ENCODE measurements at places on chromosomes 7 and 10.

DNA sequence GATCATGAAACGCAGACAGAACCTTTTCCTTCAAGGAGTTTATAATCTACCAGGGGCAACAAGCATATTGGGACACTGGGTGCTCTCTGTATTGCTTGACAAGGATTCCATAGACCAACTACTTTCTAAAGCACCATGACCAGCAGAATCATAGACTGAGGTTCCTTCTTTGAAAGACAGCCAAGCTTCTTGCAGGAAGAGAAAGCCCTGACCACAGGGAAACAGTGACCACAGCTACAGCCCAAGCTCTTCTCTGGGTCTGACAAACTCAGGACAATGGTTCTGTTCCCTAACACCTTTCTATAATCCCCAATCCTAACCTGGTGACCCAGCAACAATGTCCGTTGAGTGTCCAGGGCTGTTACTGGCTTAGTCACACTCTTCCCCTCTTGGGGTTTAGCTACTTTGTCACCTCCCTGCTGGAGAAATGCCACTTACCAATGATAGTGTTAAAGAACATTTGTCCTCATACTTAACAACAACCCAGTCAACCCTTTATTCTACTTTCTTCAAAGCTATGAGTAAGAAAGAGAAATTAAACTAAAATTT is 155.7 kb downstream of the JAZF1 start:
- no peak for DNase-seq

DNA sequence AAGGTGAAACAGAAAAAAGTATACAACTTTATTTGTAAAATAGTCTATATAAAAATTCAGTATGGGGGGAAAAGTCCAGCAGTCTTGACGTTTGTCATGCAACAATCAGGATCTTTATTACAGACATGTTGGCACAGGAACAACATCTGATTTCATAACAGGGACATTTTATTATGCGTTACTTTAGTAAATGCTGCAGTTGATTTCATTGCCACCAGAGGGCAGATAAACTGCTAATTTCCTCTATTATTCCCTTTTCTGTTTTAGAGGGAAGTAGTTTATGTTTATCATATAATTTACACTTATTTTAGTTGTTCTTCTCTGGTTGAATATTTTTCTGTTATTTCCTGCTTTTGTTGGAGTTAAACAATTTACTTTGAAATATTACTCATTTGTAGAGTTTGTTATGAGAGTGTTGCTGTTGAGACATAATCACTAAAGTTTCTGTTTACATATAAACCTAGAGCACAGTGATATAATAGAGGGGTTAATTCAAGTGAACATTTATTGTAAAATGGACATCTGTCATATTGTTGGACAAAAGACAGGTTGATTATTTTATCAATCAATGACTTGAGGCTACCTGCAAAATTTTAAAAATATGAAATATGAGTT is 3.3 kb downstream of the PLXDC2 start:
- peak; percentile 54 for DNase-seq

DNA sequence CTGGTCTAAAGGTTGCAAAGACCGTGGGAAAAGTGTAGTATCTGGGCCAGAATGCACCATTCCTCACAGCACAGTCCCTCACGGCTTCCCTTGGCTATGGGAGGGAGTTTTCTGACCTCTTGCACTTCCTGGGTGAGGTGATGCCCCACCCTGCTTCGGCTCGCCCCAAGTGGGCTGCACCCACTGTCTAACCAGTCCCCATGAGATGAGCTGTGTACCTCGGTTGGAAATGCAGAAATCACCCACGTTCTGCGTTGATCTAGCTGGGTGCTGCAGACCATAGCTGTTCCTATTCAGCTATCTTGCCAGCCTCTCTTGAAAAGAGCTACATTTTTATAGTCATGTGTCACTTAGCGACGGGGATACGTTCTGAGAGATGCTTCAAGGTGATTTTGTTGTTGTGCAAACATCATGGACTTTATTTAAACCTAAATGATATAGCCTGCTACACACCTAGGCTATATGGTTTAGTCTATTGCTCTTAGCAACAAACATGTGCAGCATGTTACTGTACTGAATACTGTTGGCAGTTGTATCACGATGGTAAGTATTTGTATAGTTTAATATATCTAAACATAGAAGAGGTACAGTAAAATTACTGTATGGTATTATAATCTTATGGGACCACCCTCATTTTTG is 120.0 kb downstream of the PPP1R9A start:
- no peak for DNase-seq

DNA sequence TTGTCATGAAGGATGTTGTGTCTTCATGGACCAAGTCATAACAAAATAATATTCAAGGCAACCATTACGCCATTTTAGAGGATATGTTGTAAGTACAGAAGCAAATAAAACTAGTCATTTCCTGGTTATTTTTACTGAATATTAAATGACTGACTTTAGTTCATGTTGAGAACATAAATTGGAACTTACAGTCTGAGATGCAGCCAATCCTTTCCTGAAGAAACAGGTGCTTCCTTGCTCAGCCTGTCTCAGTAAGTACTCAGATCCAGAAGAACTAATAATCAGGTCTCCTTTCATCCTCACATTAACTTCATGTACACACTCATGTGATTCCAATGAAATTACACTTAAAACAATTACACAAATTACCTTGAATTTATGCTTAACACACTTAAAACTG is 12.3 kb downstream of the SEMA3A start:
- DNase-seq, result no peak

DNA sequence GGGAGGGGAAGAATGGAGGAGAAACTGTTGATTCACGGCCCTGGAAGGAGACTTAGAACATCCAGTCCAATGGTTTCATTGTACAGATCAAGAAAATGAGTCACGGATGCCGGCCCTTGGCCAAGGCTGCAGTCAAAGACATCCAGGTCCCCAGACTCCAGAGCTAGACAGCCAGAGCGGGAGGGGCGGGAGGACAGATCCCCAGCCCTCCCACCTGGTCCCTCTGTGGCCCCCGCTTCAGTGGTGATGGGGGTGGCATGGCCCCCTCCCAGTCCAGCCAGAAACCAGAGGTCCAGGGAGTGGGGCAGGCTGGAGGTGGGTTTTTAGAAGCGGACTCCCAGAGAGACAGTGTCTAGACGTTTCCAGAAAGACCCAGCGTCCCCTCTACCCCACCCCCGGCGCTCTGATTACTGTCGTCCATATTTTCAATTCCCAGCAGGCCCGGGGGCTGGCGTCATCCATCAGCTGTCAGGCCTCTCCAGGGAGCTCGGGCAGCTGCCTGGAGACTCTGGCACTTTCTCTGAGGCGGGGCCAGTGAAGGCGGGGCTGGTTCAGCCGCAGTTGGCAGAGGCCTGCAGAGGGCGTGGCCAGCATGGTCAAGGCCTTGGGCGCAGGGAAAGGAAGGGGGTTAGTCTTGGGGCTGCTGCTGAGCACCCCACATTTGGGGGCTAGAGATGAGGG is 8.0 kb upstream of the HSPB1 start:
- DNase-seq, result peak; percentile 72

DNA sequence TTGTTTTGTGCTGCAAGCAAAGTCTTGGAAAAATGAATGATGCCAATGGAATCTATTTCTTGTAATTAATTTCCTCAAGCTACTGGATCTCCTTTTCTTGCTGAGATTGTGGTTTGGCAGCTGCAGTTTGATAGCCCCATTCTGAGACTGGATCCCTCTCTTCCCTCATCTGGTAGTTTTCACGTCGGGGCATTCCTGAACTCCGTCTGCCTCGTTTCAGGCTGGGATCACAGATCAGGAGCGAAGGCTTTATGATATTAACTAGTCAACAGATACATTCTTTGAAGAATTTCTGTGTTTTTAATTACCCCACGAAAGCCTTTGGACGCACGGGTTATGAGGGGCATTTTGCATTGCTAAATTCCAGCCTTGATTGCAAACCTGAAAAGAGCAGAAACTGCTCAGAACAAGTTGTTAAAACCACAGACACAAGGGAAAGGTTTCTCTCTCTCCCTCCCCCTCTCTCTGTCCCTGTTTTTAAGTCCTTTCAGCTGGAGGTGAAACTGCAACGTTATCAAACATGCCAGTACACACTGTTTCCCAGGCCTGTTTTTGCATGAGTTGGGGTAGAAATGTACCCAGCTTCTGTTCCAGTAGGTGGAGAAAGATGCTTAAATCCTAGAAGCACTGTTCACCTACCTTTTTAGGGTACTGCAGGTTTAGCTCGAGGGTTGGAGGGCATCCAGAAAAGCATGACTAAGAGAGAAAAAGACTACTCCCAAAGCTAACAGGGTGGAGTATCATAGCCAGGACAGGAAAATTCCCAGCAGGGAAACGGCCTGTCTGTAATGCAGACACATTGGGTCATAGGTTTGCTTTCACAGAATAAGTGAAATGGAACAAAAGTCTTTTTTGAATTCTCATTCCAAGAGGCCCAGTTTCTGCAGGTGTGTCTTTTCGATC is 124.3 kb downstream of the CUX1 start:
- no peak for DNase-seq

All from right renal cortex interstitium (tissue), 3 donors.